ENCODE measurements at places on chromosomes 5 and 9.

- DNase-seq: no peak
These were observed 202.1 kb downstream of the FBXL7 start for GRCh38 chr5:15702102-15702501.

- DNase-seq: no peak
These were observed 152.5 kb upstream of the NFIB start for GRCh38 chr9:14466429-14466818.

DNA sequence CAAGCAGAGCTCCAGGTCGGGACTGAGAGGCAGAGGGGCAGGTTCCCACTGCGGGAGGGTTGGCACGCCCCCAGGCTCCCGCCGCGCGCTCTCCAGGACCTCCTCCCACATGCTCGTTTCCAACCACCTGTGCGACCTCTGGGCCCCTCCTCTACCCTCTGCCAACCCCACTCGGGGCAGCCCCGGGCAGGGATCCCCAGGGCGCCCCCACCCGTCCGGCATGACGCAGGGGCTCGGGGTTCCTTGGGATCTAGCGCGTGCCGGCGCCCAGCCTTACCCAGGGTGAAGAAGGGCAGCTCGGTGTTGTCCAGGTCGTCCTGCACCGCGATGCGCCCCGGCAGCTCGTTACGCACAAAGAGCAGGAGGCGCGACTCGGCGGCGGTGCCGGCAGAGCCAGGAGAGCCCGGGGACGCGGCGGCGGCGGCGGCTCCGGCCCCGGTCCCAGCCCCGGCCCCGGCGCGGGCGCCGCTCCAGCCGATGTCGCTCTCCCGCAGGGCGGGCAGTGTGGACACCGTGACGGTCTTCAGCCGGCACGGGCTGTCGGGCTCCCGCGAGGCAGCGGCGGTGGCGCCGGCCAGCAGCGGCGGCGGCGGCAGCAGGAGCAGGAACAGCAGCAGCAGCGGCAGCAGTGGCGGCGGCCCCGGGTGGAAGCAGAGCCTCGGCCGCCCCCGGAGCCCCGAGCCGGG is 494 bp downstream of the ASTN2 start:
- DNase-seq: peak; percentile 67

DNA sequence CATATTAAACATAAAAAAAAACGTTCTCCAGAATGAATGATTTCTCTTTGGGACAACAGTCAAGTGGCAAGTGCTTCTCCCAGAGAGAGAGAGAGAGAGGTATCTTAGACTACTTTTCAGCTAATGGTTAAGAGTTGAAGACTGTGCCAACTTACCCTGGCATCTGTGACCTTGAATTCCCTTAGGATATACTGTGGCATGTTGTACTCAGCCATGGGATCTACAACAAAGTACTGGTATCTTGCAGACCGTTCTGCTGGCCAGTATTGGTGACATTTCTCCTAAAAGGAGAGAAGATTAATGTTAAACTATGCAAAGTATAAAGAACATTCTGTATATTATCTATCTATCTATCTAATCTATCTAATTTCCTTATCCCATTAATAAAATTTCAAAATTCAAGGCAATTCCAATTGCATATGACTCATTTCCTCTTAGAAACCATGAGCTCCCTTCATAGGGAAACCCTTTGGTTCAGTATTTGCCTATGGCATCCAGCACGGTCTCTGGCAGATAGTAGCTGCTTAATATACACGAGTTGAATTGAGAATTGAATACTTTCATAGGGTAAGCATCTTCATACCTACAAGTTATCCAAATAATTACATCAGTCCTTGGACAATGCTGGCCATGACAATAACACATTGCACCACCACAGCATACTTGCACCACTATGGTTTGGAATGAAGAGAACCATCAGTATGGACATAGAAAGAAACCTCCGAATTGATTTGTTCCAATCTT is 539.4 kb upstream of the DMAC1 start:
- no peak for DNase-seq

GRCh38 chr5:149999359-149999758 is 1.1 kb downstream of the TIGD6 start:
- DNase-seq: no peak

GRCh38 chr5:178462076-178462475 is 128.1 kb downstream of the COL23A1 start:
- DNase-seq: no peak

- DNase-seq: no peak
These were observed 179.8 kb upstream of the ARRDC3 start for GRCh38 chr5:91562922-91563321.

DNA sequence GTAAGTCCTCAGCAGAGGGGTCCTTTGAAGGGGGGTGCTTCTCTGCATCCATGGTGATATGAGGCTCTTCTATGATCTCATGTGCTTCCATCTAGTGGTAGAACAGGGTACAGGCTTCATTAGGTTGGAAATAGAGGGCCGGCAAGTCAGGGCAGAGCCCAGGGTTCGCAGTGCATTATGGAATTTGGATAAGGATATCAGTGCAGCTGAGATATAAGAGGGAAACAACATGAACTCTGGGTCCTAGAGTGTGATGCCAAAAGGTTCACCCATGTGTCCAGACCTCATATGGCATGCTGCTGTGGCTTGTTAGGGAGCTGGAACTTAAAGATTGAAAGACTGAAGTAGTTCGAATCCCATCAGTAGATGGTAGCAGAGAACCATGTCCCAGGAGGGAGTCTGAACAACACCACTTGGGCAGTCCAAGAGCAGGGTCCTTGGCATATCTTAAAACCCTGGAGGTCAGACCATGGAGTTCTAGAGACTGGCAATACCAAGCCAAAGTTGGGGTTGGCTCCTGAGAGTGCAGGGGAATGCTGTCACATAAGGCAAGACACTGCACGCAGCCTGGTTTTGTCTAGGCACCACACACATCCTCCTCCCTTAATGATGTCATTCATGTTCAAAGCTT is 2.3 kb downstream of the FAM221B start:
- peak; percentile 51 for DNase-seq

- DNase-seq: no peak
These were observed 61.8 kb upstream of the TBC1D2 start for GRCh38 chr9:98317134-98317857.

GRCh38 chr5:3217771-3218495 is 377.7 kb upstream of the IRX1 start:
- no peak for DNase-seq

DNA sequence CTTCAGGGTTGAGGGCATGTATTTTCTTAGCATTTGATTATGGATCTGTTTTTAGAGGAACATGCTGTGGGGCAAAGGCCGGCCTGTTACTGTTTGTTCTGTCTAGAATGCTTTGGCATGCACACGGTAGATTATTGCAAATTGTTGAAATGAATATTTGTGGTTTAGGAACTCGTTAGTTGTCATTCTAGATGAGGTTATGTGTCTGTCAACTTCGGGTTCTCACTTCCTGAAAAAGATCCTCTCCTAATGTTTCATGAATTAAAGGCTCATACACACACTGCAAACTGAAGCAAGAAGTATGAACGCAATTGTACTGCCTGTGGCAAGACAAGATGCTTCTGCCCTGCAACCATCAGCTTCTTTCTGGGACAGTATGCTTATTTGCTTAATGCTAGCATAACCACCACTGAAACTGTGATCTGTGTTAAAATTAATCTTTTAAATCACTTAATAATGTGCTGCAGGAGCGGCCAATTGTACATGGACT is 99.6 kb downstream of the BASP1 start:
- no peak for DNase-seq

DNA sequence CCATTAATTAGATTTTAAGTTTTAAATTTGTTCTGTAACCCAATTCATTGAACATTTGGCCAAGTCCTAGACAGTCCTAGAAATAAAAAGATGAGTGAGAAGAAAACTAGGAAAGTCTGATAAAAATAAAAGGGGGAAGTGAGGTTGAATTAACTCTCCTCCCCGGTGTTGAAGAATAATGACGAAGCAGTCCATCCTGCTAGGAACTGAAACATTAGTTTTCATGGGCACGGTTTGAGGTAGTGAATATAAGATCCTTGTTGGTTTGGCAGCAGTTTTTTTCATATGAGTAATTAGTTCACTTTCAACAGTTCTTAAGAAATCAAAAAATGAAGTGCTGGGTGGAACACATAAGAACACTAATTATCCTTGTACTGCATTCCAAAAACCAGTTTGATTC is 103.1 kb downstream of the MTREX start:
- DNase-seq: no peak

DNA sequence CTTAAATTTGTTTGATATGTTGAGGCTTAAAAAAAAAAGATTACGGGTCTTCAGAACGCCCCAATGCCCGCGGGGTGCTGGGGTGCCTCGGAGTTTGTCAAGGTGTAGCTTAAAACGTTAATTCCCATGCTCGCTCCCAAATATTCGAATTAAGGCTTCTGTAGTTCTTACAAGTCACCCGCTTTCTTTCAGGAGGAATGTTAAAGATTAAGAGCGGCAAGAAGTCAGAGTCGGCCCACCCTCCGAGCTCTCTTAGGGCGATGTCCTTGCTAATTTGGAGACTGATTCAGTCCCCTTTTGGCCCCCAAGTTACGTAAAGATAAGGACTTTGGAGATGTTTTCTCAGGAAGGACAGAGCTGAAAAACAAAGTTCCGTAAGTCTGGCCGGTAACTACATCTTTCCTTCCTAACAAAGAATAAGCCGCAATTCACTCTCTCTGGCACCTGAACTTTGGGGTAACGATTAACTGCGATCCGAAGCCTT is 746 bp upstream of the NPM1 start:
- no peak for DNase-seq

DNA sequence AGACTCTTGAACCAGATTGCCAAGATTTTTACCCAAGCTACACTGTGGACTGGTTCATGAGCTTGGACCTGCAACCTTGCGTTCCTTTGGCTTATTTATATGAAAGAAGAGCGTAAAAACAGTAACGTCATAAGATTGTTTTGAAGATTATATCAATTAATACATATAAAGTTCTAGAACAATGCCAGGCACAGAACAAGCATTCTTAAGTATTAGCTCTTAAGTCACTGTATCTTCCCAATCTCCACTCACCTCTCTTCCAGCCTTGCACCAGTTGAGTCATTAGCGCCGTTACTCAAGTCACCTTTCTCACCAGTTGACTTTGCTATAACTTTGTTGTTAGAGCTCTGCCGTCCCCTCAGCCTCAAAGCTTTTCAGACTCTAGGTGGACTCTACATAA is 415.7 kb downstream of the PLK2 start:
- no peak for DNase-seq

DNA sequence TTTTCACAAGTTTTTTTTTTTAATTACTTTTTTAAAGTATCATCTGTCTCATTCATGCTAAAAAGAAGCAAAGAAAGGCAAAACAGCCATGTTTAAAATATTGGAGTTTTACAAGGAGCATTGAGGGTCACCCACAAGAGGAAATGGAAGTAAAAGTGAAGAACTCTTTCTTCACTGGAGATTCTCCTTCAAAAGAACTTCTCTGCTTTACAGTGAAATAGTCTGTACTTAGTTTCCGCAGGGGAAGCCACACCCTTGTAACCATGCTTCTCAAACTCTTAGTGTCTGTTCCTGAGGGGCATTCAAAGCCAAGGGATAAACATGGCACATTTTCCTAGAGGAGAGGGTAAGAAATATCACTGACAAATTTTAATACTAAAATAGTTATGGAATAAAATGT is 8.6 kb downstream of the C9orf72 start:
- DNase-seq: no peak

- DNase-seq: no peak
These were observed 3.4 kb downstream of the SSNA1 start for GRCh38 chr9:137191691-137192447.

GRCh38 chr9:114678130-114678529 is 3.9 kb downstream of the TEX48 start:
- DNase-seq: no peak

All from BE2C (cell line).